Pancreas (tissue), 10 donors: ENCODE measurements at places on chromosomes 3 and 15.

GRCh38 chr15:39947401-39948197 is 13.7 kb downstream of the EIF2AK4 start:
- H3K27ac ChIP-seq = no peak overlapping the region
- H3K4me3 ChIP-seq = no peak overlapping the region
- no peak for DNase-seq
- H3K36me3 ChIP-seq = no peaks in the 10 kb centered on the region
- no peaks in the 10 kb centered on the region for H3K27me3 ChIP-seq

- peaks cover 1% of the 10 kb centered on the region for H3K4me1 ChIP-seq
- no peaks in the 10 kb centered on the region for H3K27me3 ChIP-seq
- H3K4me3 ChIP-seq = no peak overlapping the region
- no peaks in the 10 kb centered on the region for H3K36me3 ChIP-seq
- no peak for DNase-seq
These were observed 25.1 kb upstream of the CSTA start for GRCh38 chr3:122299872-122300460.

- no peaks in the 10 kb centered on the region for H3K27me3 ChIP-seq
- no peak overlapping the region for H3K27ac ChIP-seq
- DNase-seq = no peak
- H3K36me3 ChIP-seq = no peaks in the 10 kb centered on the region
- H3K4me3 ChIP-seq = no peak overlapping the region
These were observed 75.0 kb downstream of the NR2E3 start for GRCh38 chr15:71885390-71885789.

DNA sequence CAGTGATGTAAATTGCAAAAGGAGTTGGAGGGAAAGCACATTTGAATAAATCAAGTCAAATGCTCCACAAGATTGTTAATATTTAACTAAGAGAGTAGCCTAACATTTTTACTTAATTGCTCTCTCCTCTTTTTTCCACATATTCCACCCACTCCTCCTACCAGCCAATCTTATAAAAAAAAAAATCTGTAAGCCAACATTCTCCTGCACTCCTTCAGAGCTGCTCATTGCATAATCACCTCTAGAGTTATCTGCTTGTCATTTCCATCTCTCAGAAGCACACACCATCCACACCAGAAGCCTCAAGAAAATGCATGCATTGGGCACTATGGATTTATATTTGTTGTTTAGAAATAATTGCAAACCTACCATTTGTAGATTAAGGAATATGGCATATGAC is 64.1 kb downstream of the CADPS start:
- no peak for DNase-seq
- H3K27me3 ChIP-seq = no peaks in the 10 kb centered on the region
- H3K4me3 ChIP-seq = no peak overlapping the region
- H3K27ac ChIP-seq = no peak overlapping the region

GRCh38 chr3:9986230-9986725 is 363 bp downstream of the EMC3 start:
- H3K36me3 ChIP-seq = no peaks in the 10 kb centered on the region
- H3K4me1 ChIP-seq = peaks cover 15% of the 10 kb centered on the region
- H3K4me3 ChIP-seq = peak overlapping the region; percentile 93
- H3K27ac ChIP-seq = peak overlapping the region; percentile 69
- no peak for DNase-seq

GRCh38 chr3:48413086-48413485 is 16.8 kb downstream of the PLXNB1 start:
- no peak overlapping the region for H3K4me3 ChIP-seq
- no peak overlapping the region for H3K27ac ChIP-seq
- peaks cover 86% of the 10 kb centered on the region for H3K36me3 ChIP-seq
- H3K4me1 ChIP-seq = no peaks in the 10 kb centered on the region
- H3K27me3 ChIP-seq = no peaks in the 10 kb centered on the region

GRCh38 chr15:23446215-23447106 is 582 bp downstream of the GOLGA6L2 start:
- H3K4me1 ChIP-seq = no peaks in the 10 kb centered on the region
- DNase-seq = no peak
- no peaks in the 10 kb centered on the region for H3K27me3 ChIP-seq
- no peak overlapping the region for H3K4me3 ChIP-seq

DNA sequence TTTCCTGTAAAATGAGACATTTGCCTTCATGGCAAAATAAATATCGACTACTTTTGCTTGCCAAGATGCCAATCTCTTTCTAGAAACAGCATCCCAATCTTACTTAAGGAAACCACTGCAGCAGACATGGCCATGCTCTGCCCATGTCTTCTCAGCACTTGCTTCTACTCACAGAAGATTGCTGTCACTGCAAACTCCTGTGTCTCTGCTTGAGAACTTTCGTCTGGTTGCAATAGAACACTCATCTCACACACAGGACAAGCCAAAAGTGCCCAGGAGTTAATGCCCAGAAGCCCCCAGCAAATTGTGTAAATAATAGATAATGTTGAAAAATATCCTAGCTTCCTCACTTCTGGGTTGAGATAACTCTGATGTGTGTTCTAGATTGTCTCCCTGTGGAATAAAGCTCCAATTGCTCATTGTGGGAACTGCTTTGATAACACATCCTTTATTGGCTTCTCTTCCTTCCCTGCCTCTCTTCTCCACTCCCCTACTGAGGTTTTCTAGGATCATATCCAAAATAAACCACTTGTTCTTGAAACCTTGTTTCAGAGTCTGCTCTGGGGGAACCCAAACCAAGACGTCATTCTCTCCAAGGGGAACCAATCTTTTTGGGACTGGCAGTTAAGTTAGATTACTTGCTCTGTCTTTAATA is 156.3 kb upstream of the STRIT1 start:
- no peak overlapping the region for H3K4me3 ChIP-seq
- no peaks in the 10 kb centered on the region for H3K27me3 ChIP-seq
- no peaks in the 10 kb centered on the region for H3K4me1 ChIP-seq
- no peak overlapping the region for H3K27ac ChIP-seq
- H3K36me3 ChIP-seq = no peaks in the 10 kb centered on the region
